ENCODE measurements at places on chromosomes 5 and 9.

DNA sequence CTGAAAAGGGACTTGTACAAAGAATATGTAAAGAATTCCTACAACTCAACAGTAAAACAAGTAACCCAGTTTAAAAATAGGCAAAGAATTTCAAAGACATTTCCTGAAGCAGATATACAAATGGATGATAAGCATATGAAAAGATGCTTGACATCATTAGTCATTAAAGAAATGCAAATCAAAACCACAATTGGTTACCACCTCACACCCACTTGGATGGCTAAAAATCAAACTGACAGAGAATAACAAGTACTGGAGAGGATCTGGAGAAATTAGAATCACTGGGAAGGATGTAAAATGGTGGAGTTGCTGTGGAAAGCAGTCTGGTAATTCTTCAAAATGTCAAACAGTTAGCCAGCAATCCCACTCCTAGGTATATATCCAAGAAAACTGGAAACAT is 12.5 kb upstream of the FOXE1 start:
- no peak for DNase-seq

DNA sequence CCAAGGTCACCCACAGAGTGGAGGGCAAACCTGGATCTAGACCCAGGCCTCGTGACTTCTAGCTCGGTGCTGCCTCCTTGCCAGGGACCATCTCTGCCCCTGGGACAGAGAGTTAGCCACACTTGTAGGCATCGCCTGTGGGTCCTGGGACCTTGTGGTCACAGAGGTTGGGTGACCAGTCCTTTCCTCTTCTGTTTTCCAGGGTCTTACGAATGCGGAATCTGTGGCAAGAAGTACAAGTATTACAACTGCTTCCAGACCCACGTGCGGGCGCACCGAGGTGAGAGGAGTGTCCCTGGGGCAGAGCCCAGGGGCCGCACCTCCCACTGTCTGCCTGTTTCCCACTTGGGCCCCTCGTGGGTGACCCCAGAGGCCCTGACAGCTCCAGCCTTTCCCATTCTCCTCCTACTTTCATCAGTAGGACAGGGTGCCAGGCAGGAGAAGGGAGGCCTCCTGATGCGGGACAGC is 76.3 kb downstream of the AMBP start:
- no peak for DNase-seq

GRCh38 chr9:93037476-93037971 is 21.0 kb upstream of the SUSD3 start:
- no peak for DNase-seq

GRCh38 chr9:14296495-14297113 is 17.3 kb downstream of the NFIB start:
- DNase-seq = no peak

DNA sequence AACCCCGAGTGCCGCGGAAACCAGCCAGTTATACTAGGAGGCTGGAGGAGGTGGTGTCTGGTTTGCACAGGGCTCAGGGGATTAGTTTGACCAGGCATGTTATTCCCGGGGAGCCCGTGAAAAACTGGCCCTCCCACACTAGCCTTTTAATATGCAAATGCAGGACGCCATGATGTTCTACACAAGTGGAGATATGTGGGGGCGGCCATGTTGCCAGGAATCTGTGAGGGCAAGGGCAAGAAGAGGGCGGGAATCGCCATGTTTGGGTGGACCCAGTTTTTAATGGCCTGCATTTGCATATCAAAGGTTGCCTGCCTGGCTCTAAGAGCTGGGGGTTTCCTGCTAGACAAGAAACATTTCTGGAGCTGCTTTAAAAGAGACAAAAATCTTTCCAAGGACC is 940.7 kb downstream of the CDH18 start:
- peak; percentile 3 for DNase-seq
